ENCODE measurements at places on chromosomes 4 and X.

- no peak for DNase-seq
Observed at GRCh38 chrX:37684426-37684825, 1.2 kb upstream of the XK start.

GRCh38 chrX:8783097-8783713, 18.0 kb downstream of the FAM9A start:
- DNase-seq = peak; percentile 50

- DNase-seq = no peak
Observed at GRCh38 chr4:159086606-159087005, 16.3 kb upstream of the RAPGEF2 start.

DNA sequence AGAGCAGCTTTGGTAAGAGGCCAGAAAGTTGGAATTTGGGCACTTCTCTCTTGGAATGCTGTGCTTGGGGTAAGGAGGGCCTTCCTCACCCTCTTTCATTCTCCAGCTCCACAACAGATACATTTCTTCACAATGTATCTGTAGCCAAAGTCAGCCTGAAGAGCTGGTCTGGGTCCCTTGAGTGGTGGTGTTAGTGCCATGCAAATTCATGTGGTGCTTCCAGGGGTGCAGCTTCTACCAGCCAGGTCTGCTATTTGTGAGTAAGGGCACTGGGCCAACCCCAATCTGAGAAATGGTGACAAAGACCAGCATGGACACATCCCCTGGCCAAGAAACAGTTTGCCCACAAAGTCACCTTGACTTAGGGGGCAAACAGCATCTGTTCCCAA, 17.8 kb downstream of the AMER1 start:
- DNase-seq = no peak

GRCh38 chrX:11886745-11887144, 128.7 kb downstream of the MSL3 start:
- DNase-seq = no peak

- no peak for DNase-seq
Observed at GRCh38 chrX:703466-703865, 72.9 kb downstream of the SHOX start.

DNA sequence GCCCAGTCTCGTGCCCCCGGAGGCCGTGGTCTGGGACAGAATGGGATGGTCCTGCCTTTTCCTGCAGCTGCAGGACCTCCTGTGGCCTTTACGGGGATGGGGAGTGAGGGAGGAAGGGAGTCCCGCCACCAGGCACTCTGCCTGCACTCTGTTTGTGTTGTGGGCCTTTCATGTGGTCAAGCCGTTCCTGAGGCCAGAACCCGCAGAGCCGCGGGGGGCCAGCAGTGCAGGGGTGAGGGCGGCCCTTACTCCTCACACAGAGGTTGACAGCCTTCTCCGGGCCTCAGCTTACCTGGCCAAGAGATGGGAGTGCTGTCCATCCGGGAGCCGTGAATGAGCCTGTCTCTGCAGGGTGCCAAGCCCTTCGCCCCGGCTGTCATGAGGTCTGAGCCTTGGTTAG, 230.7 kb downstream of the AFAP1 start:
- DNase-seq = no peak

Data from NCI-H1092 treated with DMSO at 0.1 percent for 48 hours (cell line).